Cerebellum (tissue), 4 donors: ENCODE measurements at places on chromosomes 7 and 10. TPM values are rescaled to one million over a fixed set of nuclear protein-coding genes. Genes with fewer than 3 reads are reported as not detected.

GRCh38 chr7:9983048-9983447, 990.6 kb upstream of the PHF14 start:
- no peak for DNase-seq

The DDX50 gene
- 32.3 TPM for total RNA-seq

GRCh38 chr7:80284855-80285254, 150.2 kb downstream of the GNAI1 start:
- no peak for DNase-seq

GRCh38 chr7:115642194-115642593, 388.4 kb downstream of the TFEC start:
- DNase-seq: no peak

DNA sequence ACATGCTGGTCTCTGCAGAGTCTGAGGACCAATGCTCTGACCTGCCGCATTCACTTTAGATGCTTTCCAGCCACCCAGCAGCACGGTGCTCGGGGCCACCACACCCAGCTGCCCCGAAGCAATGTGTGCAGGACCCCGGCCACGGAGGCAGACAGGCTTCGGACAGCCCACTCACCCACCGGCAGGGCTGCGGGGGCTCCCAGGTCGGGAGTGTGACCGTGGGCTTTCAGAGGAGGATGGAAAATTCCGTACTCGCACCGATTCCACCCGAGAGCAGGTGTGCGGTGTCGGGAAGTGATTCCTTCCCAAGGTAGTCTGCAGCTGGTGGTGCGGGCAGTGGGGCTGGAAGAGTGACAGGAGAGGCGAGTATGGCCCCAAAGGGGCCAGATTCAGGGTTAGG, 190.9 kb downstream of the DNAJB6 start:
- DNase-seq: no peak

DNA sequence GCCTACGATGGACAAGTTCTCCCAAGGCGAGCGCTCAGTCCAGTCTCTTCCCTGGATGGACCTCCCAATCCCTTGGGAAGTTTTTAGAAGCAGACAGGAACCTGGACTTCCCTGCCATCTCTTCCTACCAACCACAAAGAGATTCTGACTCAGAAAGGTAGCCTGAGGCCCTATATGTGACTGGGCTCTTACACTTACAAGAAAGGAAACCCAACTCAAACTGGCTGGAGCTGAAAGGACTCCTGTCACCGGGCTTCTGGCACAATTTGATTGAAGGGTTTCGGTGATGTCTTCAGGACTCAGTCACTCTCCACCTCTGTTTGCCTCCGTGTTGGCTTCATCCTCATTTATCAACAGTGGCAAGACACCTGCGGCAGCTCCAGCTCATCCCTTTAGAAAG, 3.7 kb upstream of the COL13A1 start:
- DNase-seq: no peak

The GRK5 gene
- total RNA-seq: 14.4 TPM
